Activated naive CD8-positive, alpha-beta T cell treated with anti-CD3 and anti-CD28 coated beads, Interleukin-2, amount 10 ng/mL, durations not matched to agents 7 days and 5 days (primary cell): ENCODE measurements at places on chromosomes 1 and 21. TPM values are rescaled to one million over a fixed set of nuclear protein-coding genes. Genes with fewer than 3 reads are reported as not detected.

MMP23B gene
- total RNA-seq = 5.2 TPM

IGSF9 gene
- not detected for total RNA-seq

KCNA2 gene
- total RNA-seq = 1.1 TPM

CHI3L2 gene
- 30.5 TPM for total RNA-seq

SPRR5 gene
- total RNA-seq = not detected

OR10Z1 gene
- not detected for total RNA-seq

GSTM1 gene
- total RNA-seq = not detected

LCE3A gene
- not detected for total RNA-seq

- no peak overlapping the region for H3K27ac ChIP-seq
- H3K4me1 ChIP-seq = peaks cover 12% of the 10 kb centered on the region
- H3K4me3 ChIP-seq = no peak overlapping the region
- no peaks in the 10 kb centered on the region for H3K27me3 ChIP-seq
These were observed 11.5 kb downstream of the PSRC1 start for GRCh38 chr1:109271458-109271857.

DNA sequence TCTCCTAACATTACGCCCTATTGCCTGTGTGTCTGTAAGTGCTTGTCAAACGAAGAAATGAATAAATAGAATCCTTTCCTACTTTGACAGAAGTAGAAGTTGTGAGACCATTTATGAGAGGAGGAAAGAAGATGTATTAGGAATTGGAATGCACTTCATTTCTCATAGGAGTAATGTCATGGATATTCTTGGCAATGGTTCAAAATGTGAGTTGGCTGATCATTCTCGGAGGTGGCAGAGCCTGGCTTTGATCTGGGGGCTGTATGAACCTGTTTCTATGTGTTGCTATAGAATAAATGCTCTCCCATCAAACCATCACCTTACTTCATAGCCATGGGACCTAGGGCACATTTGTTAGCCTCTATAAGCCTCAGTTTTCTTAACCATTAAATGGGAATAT is 10.1 kb upstream of the SERBP1 start:
- peaks cover 4% of the 10 kb centered on the region for H3K27me3 ChIP-seq
- peaks cover 3% of the 10 kb centered on the region for H3K4me1 ChIP-seq
- no peak for DNase-seq
- no peaks in the 10 kb centered on the region for H3K36me3 ChIP-seq
- H3K4me3 ChIP-seq = no peak overlapping the region
- H3K27ac ChIP-seq = no peak overlapping the region

DNA sequence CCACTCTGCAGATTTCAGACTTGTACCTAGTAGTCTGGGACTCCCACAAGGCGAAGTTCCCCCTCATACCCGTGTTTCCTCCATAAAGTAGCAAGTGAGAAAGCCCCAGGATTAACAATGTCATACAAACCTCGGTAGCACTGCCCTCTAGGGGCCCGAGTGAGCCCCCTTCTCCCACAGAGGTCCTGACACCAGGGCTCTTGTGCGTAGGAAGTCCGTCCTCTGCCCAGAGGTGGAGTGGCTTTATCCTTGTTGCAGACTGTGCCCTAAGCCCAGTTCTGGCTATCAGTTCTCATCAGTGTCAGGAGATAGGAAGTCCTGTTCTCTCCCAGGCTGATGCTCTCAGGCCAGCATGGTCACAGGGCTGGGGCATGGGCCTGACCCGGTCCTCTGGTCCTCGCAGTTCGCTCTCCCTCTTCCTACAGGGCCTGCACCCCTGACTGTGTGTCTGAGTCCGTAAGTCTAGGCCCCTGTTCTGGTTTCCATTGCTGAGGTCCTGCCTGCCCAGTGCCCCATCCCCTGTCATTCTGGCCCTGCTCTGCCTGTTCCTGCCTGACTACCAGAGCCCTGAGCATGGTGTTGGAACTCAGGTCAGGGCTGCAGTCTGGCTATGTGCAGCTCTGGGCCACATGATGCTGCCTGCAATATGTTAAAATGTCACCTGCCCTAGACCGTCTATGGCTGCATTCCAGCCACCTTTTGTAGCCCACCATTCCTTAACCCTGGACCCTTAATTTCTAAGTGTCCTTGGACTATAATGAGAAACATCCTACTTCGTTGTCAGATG is 285.6 kb downstream of the ASTN1 start:
- no peaks in the 10 kb centered on the region for H3K36me3 ChIP-seq
- H3K27ac ChIP-seq = peak overlapping the region; percentile 53
- H3K27me3 ChIP-seq = no peaks in the 10 kb centered on the region
- H3K4me3 ChIP-seq = no peak overlapping the region
- no peak for DNase-seq

DNA sequence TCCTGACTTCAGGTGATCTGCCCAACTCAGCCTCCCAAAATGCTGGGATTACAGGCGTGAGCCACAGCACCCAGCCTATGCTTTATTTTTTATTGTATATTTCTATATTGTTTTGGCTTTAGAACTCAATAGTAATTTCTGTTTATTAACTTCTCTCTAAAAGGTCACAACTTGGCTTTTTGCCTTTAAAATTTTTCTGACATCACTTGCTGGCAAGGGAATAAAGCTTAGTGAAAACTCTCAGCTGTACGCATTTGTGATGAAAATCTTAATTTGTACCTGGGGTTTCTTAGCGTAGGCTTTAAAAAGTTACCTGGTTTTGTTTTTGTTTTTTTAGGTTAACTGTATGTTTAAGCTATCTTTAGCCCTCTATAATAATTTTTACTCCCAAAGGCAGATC is 36.2 kb downstream of the B3GALNT2 start:
- H3K27me3 ChIP-seq = no peaks in the 10 kb centered on the region
- no peak for DNase-seq
- H3K27ac ChIP-seq = no peak overlapping the region
- peaks cover 15% of the 10 kb centered on the region for H3K36me3 ChIP-seq
- H3K4me1 ChIP-seq = peaks cover 5% of the 10 kb centered on the region

DNA sequence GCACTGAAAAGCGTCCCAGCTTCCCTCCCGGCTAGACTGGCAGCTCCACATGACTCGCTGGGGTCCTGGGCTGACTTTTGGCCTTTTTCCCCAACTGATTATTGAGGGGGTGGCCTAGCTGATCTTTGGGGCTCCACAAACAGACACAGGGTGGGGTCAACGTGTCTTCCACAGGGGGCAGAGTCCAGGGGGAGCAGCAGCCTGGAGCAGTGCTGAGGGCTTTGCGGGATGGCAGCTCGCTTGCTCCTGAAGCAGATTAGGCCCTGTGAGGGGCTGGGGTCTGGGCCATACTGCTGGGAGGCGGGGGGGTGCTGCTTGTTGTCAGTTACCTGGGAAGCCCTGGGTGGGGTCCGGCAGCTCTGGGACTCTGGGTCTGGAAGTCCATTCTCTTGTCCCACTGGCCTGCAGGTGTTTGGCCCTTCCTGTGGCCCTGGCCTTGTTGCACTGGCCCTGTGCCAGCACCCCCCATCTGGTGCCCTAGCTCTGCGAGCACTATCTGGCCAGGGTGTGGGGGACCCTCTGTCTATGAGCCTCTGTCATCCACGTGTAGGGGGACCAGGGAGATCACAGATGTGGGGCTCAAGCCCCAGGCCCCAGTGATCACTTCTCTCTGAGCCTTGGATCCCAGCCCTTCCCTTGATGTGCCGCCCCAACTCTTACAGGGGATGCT is 12.3 kb upstream of the HES5 start:
- peaks cover 5% of the 10 kb centered on the region for H3K27me3 ChIP-seq
- H3K36me3 ChIP-seq = no peaks in the 10 kb centered on the region
- H3K27ac ChIP-seq = peak overlapping the region; percentile 38
- DNase-seq = no peak
- no peak overlapping the region for H3K4me3 ChIP-seq

GRCh38 chr1:119006406-119007279 is 18.5 kb upstream of the TBX15 start:
- H3K4me1 ChIP-seq = peaks cover 10% of the 10 kb centered on the region
- H3K4me3 ChIP-seq = peak overlapping the region; percentile 25
- H3K27me3 ChIP-seq = peaks cover 71% of the 10 kb centered on the region
- DNase-seq = no peak
- no peaks in the 10 kb centered on the region for H3K36me3 ChIP-seq
- peak overlapping the region; percentile 58 for H3K27ac ChIP-seq

- H3K27ac ChIP-seq = no peak overlapping the region
- no peaks in the 10 kb centered on the region for H3K27me3 ChIP-seq
- no peak overlapping the region for H3K4me3 ChIP-seq
- H3K36me3 ChIP-seq = peaks cover 24% of the 10 kb centered on the region
These were observed 84.8 kb upstream of the GNG4 start for GRCh38 chr1:235734335-235734734.

DNA sequence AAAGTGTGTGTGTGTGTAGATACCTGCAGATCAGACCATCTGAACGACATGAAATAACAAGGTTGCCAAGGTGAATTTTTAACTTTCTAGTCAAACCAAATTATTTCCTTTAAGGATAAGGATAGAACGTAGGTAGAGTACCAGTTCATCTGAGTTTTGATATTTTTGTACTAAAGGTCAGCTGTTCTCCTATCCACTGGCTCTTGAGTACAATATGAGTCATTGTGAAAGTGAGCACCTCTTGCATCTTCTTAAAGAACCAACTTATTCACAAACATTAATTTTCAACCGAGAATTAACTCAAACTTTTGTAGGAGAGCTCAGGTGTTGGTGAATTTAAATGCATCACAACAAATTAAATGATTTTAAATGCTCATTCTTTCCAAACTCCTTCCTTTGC is 71.5 kb downstream of the IFI44 start:
- no peak overlapping the region for H3K4me3 ChIP-seq
- H3K4me1 ChIP-seq = no peaks in the 10 kb centered on the region
- H3K27me3 ChIP-seq = peaks cover 8% of the 10 kb centered on the region
- DNase-seq = no peak
- H3K36me3 ChIP-seq = no peaks in the 10 kb centered on the region

GRCh38 chr1:11850156-11850555 is 2.6 kb upstream of the NPPA start:
- no peaks in the 10 kb centered on the region for H3K4me1 ChIP-seq
- no peak overlapping the region for H3K27ac ChIP-seq
- H3K27me3 ChIP-seq = peaks cover 19% of the 10 kb centered on the region
- no peak overlapping the region for H3K4me3 ChIP-seq

- H3K36me3 ChIP-seq = peaks cover 21% of the 10 kb centered on the region
- H3K27ac ChIP-seq = peak overlapping the region; percentile 34
- no peaks in the 10 kb centered on the region for H3K27me3 ChIP-seq
These were observed 17.4 kb downstream of the TNFRSF1B start for GRCh38 chr1:12184008-12184681.

DNA sequence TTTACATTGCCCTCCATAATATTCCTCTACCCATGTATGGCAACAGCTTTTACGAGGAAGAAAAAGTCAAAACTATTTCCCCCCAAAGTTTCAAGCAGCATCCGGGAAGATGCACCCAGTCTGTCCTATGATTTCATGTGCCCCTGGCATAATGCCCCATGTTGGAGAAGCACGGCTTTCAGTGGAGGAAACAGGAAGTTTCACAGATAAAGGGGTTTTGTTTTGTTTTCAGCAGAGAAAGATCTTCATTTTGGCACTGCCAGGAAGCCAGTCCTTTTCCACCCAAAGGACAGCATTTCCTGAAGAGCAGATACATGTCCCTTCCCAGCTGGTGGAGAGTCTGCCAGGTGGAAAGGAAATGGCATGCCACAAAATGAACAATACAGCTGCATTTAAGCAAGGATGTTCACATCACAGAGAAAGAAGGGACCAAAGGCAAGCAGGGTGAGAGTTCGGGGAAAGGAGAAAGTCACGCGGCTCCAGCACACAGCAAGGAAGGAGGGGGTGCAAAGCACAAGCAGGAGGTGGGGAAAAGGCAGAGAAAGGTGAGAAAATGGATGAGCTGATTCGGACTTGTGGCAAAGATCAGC is 95.3 kb upstream of the HIVEP3 start:
- no peak for DNase-seq
- peaks cover 5% of the 10 kb centered on the region for H3K36me3 ChIP-seq
- no peaks in the 10 kb centered on the region for H3K27me3 ChIP-seq
